Mucosa of descending colon (tissue), 3 donors: ENCODE measurements at places on chromosomes 2 and 18. TPM values are rescaled to one million over a fixed set of nuclear protein-coding genes. Genes with fewer than 3 reads are reported as not detected.

DNA sequence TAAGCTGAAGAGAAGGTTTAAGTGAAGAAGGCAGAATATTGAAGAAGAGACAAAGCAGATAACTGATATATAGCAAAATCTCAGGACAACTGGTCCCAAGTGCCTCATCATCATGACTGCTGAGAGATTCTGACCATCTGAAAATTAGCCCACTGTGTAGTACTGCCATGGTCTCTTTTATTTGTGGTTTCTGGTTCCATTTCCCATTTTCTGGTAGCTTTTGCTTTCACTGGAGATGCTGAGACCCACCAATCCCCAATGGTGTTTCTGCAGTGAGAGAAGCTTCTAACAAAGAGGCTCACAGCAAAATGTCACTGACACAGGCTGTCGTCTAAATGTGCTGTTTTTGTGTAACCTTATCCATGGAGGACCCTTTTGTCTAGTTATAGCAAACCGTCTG, 79.5 kb downstream of the TMEM163 start:
- no peak for DNase-seq

GRCh38 chr18:36769172-36769571, 59.6 kb downstream of the TPGS2 start:
- no peak for DNase-seq

GRCh38 chr2:26786207-26787028, 562 bp downstream of the CENPA start:
- DNase-seq: no peak

GRCh38 chr2:209936106-209936666, 66.3 kb upstream of the RPE start:
- DNase-seq: no peak

- DNase-seq: no peak
Observed at GRCh38 chr2:201977651-201978050, 56.0 kb upstream of the FZD7 start.

GRCh38 chr18:8084160-8084559, 517.0 kb downstream of the PTPRM start:
- DNase-seq: no peak

The TBR1 gene
- total RNA-seq: not detected

The CACNB4 gene
- total RNA-seq: 1.0 TPM

The EFR3B gene
- total RNA-seq: 2.8 TPM
